Thyroid gland (tissue), 4 donors: ENCODE measurements at places on chromosomes 1 and 21.

DNA sequence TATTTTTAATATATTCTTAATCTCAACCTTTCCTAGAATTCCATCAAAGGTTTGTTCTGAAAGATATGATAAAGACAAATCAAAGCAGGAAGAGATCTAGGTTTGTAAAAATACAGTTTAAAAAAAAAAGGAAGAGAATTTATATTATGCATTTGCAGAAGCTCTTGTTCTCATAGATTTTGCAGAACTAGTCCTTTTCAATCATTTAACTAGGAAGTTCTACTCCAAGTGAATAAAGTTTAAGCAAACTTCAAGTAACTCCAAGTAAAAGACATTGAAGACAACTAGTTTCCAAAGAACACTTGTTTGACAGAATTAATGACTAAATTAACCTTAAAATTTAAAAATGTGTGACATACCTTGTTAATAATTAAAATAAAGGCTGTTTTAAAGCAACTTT, 55.9 kb downstream of the HNRNPR start:
- no peak overlapping the region for H3K4me3 ChIP-seq
- H3K27me3 ChIP-seq: no peaks in the 10 kb centered on the region
- H3K36me3 ChIP-seq: peaks cover 6% of the 10 kb centered on the region

DNA sequence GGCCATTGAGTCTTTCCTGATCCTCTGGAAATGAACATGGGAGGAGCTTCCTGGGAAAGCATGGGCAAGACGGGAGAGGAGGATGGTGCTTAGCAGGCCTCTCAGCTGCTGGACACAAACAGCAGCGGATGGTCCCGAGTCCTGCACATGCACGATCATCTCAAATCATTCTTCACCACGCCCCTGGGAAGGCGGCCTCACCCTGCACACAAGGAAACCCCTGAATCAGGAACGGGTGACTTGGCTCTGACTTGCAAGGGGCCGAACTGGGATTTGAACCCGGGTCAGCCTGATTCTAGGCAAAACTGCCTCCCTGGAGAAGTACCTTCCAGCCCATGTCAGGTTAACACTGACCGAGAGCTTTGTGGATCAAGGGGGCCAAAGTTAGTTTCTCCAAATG, 134.8 kb upstream of the WNT4 start:
- H3K4me3 ChIP-seq: no peak overlapping the region
- peaks cover 6% of the 10 kb centered on the region for H3K4me1 ChIP-seq
- no peaks in the 10 kb centered on the region for H3K36me3 ChIP-seq
- H3K27ac ChIP-seq: no peak overlapping the region
- H3K27me3 ChIP-seq: no peaks in the 10 kb centered on the region
- DNase-seq: no peak

GRCh38 chr1:221714227-221715152, 27.4 kb downstream of the DUSP10 start:
- no peak overlapping the region for H3K27ac ChIP-seq
- H3K4me3 ChIP-seq: no peak overlapping the region
- no peaks in the 10 kb centered on the region for H3K36me3 ChIP-seq
- H3K27me3 ChIP-seq: no peaks in the 10 kb centered on the region
- DNase-seq: no peak
- H3K4me1 ChIP-seq: peaks cover 23% of the 10 kb centered on the region

DNA sequence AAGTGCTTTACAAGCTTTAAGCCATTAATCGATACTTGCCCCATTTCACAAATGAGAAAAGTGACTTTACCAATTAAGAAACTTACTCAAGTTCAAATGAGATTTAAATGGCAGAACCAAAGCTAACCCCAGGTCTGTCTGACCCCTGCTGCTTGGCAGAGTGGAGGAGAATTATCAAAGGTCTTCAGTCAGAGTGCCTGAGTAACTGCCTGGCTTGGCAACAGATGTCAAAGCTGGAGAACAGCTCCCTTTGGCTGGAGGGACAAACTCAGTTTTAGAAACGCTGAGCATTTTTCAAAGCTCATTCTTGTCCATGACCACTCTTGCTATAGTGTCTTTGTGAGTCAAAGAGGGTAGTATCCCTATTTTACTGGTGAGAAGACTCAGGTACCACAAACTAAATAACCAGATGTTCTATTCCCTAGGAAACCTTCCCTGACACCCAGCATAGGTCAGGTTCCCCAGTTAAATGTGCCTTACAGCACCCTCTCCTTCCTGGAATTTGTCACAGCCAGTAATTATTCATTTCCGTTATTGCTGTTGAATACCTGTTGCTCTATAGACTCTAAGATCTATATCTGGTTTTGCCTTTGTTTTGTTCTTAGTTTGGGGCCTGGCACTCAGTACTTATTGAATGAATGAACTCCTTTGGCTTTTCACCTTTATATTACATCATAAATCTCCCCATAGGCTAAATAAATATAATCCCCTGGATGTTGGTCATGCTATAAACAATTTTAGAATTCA, 5.0 kb upstream of the BCAR3 start:
- no peak overlapping the region for H3K4me3 ChIP-seq
- no peaks in the 10 kb centered on the region for H3K27me3 ChIP-seq
- DNase-seq: no peak
- H3K27ac ChIP-seq: no peak overlapping the region
- H3K36me3 ChIP-seq: no peaks in the 10 kb centered on the region

DNA sequence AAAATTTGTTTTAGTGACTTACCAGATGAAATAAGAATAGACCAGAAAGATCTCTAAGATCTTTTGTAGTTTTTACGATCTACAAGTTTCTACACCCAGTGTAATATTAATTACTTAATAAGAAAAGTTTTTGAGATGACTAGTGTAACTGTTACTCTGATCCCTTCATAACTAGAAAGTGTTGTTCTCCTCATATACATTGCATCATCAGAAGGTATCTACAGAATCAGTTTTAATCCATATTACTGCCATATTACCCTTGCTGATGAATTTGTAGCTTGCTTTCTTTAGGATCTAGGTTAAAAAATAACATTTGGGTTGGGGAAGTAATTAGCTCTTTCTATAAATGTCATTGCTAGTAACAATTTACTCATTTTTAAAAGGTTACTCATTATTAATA, 72.5 kb downstream of the GPR161 start:
- no peak for DNase-seq
- no peaks in the 10 kb centered on the region for H3K4me1 ChIP-seq
- no peak overlapping the region for H3K27ac ChIP-seq
- H3K4me3 ChIP-seq: no peak overlapping the region

GRCh38 chr21:29470397-29470796, 171.7 kb downstream of the BACH1 start:
- DNase-seq: no peak
- no peaks in the 10 kb centered on the region for H3K36me3 ChIP-seq
- H3K4me3 ChIP-seq: no peak overlapping the region
- H3K27me3 ChIP-seq: no peaks in the 10 kb centered on the region
- no peaks in the 10 kb centered on the region for H3K4me1 ChIP-seq
- no peak overlapping the region for H3K27ac ChIP-seq

DNA sequence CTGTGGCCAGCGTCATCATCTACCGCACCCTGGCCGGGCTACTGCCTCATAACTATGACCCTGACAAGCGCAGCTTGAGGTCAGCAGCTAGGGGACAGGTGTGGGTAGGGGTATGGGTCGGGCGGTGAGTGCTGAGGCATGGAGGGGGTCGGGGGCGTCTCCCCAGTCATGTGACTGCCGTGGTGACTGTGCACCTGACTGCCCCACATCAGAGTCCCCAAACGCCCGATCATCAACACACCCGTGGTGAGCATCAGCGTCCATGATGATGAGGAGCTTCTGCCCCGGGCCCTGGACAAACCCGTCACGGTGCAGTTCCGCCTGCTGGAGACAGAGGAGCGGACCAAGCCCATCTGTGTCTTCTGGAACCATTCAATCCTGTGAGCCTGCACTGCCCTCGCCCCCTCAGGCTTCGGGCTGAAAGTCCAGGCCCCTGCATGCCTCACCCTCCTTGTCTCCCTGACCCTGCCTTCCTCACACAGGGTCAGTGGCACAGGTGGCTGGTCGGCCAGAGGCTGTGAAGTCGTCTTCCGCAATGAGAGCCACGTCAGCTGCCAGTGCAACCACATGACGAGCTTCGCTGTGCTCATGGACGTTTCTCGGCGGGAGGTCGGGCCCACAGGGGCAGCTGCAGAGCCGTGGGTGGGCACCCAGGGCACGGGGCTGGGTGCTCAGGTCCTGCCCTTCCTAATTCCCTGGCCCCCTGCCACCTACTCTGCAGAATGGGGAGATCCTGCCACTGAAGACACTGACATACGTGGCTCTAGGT, 13.5 kb downstream of the PSRC1 start:
- no peaks in the 10 kb centered on the region for H3K27me3 ChIP-seq
- no peak overlapping the region for H3K4me3 ChIP-seq
- peaks cover 36% of the 10 kb centered on the region for H3K36me3 ChIP-seq
- H3K27ac ChIP-seq: no peak overlapping the region

DNA sequence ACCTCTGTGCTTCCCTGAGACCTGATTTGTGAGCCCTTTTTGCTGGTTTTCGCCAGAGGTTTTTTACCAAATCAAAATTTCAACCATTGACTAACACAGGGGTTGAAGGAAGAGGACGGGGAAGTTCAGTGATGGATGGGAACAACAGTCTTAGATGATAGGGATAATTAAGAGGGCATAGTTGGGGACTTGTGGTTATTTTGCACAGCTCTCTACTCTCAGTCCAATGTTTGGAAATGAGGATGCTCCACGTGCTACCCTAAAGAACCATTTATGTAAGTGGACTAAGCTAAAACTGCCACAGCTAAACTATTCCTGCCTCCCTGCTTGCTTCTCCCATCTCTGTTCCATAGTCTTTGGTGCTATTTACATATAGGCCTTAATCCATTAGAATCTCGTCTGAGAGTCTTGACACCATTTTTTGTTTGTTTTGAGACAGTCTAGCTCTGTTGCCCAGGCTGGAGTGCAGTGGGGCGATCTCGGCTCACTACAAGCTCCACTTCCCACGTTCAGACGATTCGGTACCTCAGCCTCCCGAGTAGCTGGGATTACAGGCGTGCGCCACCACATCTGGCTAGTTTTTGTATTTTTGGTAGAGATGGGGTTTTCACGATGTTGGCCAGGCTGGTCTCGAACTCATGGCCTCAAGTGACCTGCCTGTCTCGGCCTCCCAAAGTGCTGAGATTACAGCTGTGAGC, 684 bp upstream of the MCL1 start:
- no peaks in the 10 kb centered on the region for H3K27me3 ChIP-seq
- no peak for DNase-seq
- H3K4me3 ChIP-seq: no peak overlapping the region
- H3K27ac ChIP-seq: peak overlapping the region; percentile 99
- peaks cover 42% of the 10 kb centered on the region for H3K36me3 ChIP-seq

DNA sequence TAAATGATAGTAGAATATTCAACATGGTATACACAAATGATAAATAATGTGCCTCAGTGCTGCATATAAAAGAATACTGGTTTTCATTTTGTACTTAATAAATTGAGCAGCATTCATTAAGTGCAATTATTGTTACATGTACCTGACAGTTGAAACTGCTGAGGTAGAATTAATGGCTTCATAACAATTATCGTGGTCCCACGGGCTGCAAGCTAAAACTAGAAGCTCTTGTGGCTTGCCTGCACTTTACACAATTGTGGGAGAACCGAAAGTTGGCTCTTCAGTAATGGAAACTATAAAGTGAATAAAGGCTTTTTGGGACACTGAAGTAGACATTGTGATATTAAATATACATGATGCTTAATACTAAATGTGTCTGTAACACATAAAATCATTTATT, 23.2 kb downstream of the INSL5 start:
- H3K4me1 ChIP-seq: no peaks in the 10 kb centered on the region
- no peaks in the 10 kb centered on the region for H3K27me3 ChIP-seq
- no peak overlapping the region for H3K27ac ChIP-seq
- no peak for DNase-seq
- no peaks in the 10 kb centered on the region for H3K36me3 ChIP-seq
- H3K4me3 ChIP-seq: no peak overlapping the region

GRCh38 chr1:28127617-28128257, 39.3 kb upstream of the EYA3 start:
- no peak for DNase-seq
- no peak overlapping the region for H3K4me3 ChIP-seq
- peaks cover 16% of the 10 kb centered on the region for H3K4me1 ChIP-seq
- no peak overlapping the region for H3K27ac ChIP-seq
- H3K36me3 ChIP-seq: no peaks in the 10 kb centered on the region

DNA sequence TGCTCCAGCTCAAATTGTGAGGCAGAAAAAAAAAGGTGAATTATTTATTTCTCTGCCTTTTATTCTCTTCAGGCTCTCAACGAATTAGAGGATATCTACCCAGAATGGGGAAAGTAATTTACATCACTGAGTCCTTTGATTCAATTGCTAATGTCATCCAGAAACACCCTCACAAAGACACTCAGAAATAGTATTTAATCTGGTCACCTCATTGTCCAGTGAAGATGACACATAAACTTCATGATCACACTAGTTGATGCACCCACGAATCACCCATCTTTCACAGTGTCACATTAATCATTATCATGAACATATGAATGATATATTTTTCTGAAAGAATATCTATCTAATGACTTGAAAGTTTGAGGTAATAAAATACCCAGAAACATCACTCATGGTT, 868.5 kb downstream of the BRINP3 start:
- no peaks in the 10 kb centered on the region for H3K27me3 ChIP-seq
- H3K36me3 ChIP-seq: no peaks in the 10 kb centered on the region
- no peak overlapping the region for H3K4me3 ChIP-seq
- no peaks in the 10 kb centered on the region for H3K4me1 ChIP-seq

GRCh38 chr1:235423214-235423652, 56.0 kb downstream of the TBCE start:
- H3K4me1 ChIP-seq: peaks cover 28% of the 10 kb centered on the region
- no peaks in the 10 kb centered on the region for H3K36me3 ChIP-seq
- H3K27ac ChIP-seq: peak overlapping the region; percentile 32
- no peak for DNase-seq
- no peak overlapping the region for H3K4me3 ChIP-seq
- H3K27me3 ChIP-seq: no peaks in the 10 kb centered on the region

DNA sequence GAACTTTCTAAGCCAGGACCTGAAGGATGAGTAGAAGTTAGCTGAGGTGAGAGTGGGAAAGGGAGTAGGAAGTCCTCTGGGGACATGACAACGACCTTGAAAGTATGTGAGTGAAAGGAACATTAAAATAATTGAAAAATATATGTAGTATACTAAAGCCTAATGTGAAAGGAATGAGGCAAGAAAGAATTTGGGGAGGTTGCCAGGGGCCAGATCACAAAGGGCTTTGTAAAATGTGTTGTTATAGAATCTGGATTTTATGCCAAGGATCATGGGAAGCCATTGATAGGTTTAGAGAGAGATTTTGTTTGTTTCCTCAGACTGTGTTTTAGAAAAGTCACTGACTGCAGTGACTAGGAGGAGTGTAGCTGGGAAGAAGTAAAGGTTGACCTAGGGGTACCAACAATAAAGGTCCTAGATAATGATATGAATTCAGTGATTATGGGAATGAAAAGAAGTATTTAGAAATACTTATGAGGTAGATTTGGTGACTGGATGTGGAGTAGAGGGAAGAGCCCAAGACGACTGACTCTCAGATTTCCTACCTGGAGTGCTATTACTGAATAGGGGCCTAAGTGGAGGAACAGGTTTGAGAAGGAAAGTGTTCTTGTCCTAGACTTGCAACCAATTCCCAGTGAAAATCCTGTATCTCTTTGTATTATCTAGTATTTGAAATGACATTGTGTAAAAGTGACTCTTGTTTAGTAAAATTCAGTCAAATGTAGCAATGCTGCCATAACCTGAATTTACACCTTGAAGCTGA, 179.8 kb downstream of the PHTF1 start:
- H3K27ac ChIP-seq: no peak overlapping the region
- peaks cover 8% of the 10 kb centered on the region for H3K4me1 ChIP-seq
